ENCODE measurements at places on chromosomes 13 and 19. TPM values are rescaled to one million over a fixed set of nuclear protein-coding genes. Genes with fewer than 3 reads are reported as not detected.

ZNF132 gene
- 5.8 TPM for total RNA-seq

NKPD1 gene
- total RNA-seq, result 1.0 TPM

CC2D1A gene
- total RNA-seq, result 6.8 TPM

RAB20 gene
- 8.2 TPM for total RNA-seq

TBCB gene
- 132 TPM for total RNA-seq

SRRM5 gene
- not detected for total RNA-seq

KDM4B gene
- total RNA-seq, result 12.7 TPM

TMEM255B gene
- 1.0 TPM for total RNA-seq

ZNF28 gene
- total RNA-seq, result 44.4 TPM

BORCS8 gene
- 18.2 TPM for total RNA-seq

ANKLE1 gene
- 0.38 TPM for total RNA-seq

CYP4F3 gene
- 2.9 TPM for total RNA-seq
